Esophagus squamous epithelium (tissue), 5 donors: ENCODE measurements at places on chromosomes 16 and 17. TPM values are rescaled to one million over a fixed set of nuclear protein-coding genes. Genes with fewer than 3 reads are reported as not detected.

GRCh38 chr16:1701216-1701878 lies 4.6 kb upstream of the MAPK8IP3 start:
- no peaks in the 10 kb centered on the region for H3K27me3 ChIP-seq
- peaks cover 60% of the 10 kb centered on the region for H3K36me3 ChIP-seq
- peak overlapping the region; percentile 75 for H3K27ac ChIP-seq

DNA sequence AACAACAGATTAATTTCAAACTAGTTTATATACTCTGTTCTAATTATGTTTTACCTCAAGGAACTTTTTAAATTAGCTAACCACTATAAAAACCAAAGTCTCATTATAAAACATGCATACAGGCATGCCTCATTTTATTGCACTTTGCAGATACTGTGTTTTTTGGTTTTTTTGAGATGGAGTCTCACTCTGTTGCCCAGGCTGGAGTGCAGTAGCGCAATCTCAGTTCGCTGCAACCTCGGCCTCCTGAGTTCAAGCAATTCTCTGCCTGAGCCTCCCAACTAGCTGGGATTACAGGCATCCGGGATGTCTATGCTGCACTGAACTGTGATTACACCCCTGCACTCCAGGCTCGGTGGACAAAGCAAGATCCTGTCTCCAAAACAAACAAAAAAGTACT lies 8.8 kb upstream of the JPT1 start:
- peaks cover 23% of the 10 kb centered on the region for H3K4me1 ChIP-seq
- no peak overlapping the region for H3K27ac ChIP-seq
- no peaks in the 10 kb centered on the region for H3K27me3 ChIP-seq
- no peak for DNase-seq
- no peaks in the 10 kb centered on the region for H3K36me3 ChIP-seq

LITAFD gene
- total RNA-seq, result not detected

- no peaks in the 10 kb centered on the region for H3K27me3 ChIP-seq
- no peaks in the 10 kb centered on the region for H3K36me3 ChIP-seq
- no peak overlapping the region for H3K27ac ChIP-seq
- H3K4me1 ChIP-seq, result peaks cover 23% of the 10 kb centered on the region
- H3K4me3 ChIP-seq, result no peak overlapping the region
- DNase-seq, result no peak
Measured at GRCh38 chr16:4380119-4381063, 8.7 kb downstream of the VASN start.

ANKRD40 gene
- total RNA-seq, result 34.9 TPM

GRCh38 chr16:17305694-17306093 lies 165.1 kb downstream of the XYLT1 start:
- no peaks in the 10 kb centered on the region for H3K27me3 ChIP-seq
- no peaks in the 10 kb centered on the region for H3K36me3 ChIP-seq
- no peak for DNase-seq

- peaks cover 18% of the 10 kb centered on the region for H3K4me1 ChIP-seq
- H3K27ac ChIP-seq, result peak overlapping the region; percentile 98
- no peaks in the 10 kb centered on the region for H3K36me3 ChIP-seq
- H3K27me3 ChIP-seq, result no peaks in the 10 kb centered on the region
- H3K4me3 ChIP-seq, result peak overlapping the region; percentile 83
- no peak for DNase-seq
Measured at GRCh38 chr17:28597606-28598383, 1.0 kb downstream of the SPAG5 start.

- H3K4me1 ChIP-seq, result peaks cover 13% of the 10 kb centered on the region
- H3K4me3 ChIP-seq, result no peak overlapping the region
- DNase-seq, result no peak
- peaks cover 22% of the 10 kb centered on the region for H3K36me3 ChIP-seq
Measured at GRCh38 chr17:65020284-65020683, 36.3 kb downstream of the GNA13 start.

SLC13A2 gene
- total RNA-seq, result not detected
